Naive thymus-derived CD4-positive, alpha-beta T cell (primary cell): ENCODE measurements at places on chromosomes 11 and 22. TPM values are rescaled to one million over a fixed set of nuclear protein-coding genes. Genes with fewer than 3 reads are reported as not detected.

DNA sequence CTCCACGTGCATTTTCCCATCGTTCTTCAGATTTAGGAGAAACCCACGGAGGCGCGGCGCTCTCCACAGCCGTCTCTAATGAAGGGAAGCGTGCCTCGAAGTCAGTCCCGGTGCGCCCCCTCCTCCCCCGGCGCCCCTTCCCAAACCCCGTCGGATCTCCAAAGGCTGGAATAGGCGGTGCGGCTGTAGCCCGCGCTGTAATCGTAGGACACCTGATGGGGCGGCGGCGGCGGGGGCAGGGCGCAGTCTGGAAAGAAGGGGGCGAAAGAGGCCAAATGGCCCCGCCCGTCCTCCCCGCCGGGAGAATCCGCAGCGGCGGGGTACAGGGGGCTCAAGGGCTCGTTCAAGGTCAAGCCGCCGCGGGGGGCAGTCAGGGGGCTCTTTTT lies 1.3 kb downstream of the FAM181B start:
- no peak for DNase-seq

DNA sequence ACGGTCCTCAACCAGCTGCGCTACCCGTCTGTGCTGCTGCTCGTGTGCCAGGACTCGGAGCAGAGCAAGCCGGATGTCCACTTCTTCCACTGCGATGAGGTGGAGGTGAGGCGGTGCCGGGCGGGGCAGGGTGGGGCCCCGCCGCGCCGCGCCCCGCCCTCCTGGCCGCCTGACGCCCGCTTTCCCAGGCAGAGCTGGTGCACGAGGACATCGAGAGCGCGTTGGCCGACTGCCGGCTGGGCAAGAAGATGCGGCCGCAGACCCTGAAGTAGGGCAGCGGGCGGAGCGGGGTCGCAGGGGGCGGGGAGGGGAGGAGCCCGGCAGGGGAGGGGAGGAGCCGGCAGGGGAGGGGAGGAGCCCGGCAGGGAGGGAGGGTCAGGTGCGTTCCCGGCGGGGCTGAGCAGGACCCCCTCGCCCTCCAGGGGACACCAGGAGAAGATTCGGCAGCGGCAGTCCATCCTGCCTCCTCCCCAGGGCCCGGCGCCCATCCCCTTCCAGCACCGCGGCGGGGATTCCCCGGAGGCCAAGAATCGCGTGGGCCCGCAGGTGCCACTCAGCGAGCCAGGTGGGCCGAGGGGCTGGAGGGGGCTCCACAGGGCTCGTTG lies 14.7 kb downstream of the EPS8L2 start:
- peak; percentile 64 for DNase-seq

DNA sequence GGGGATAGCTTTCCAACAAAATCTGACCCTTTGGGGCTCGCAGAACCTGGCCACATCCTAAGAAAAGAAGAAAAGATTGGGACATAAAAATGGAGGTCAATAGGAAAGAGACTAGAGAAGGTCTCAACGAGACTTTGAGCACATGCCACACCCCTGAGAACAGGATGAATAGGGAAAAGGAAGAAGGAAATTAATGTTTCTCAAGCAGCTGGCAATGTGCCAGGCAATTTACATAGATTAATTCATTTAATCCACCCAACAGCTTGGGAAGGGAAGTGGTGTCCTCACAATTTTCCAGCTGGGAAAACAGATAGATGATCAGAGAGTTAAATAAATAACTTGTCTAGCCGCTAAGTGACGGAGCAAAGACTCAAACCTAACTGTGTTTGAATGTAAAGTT lies 50.7 kb downstream of the PAMR1 start:
- no peak for DNase-seq

GRCh38 chr11:87275176-87275575 lies 237.4 kb downstream of the TMEM135 start:
- no peak for DNase-seq

GRCh38 chr11:112966561-112966960 lies 5.3 kb downstream of the NCAM1 start:
- DNase-seq: no peak

DNA sequence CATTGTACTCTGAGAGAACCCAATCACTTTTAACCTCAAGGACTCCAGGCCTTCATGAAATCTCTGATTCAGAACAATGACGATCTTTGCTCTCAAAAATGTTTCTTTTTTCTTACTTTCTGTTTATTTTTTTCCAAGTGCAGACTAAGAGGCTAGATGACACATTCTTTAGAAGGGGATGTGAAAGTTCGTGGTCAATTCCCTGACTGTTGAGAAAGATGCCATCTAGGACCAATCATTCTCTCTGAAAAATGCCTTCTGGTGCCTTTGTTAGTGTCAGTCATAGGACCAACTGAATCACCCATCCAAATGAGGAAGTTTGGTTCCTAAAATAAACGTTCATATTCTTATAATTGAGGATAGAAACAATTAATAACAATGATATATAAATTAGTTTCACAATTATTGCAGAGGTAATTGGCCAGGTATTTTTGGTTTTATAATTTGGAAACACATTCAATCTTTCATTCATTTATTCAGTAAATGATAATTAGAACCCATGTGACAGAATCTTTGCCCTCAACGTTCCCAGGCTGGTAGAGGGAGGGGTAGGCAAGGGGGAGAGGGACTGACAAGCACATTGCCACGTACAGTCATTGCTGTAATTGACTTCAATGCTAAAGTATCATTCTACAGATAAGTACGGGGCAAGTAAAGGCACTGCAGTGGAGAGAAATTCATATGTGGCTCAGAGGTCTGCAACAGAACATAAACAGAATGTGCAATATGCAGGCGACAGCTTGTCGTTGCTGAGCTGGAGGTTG lies 333.4 kb upstream of the MPPED2 start:
- DNase-seq: no peak

GRCh38 chr22:38080850-38081635 lies 2.9 kb downstream of the SLC16A8 start:
- no peak for DNase-seq

DNA sequence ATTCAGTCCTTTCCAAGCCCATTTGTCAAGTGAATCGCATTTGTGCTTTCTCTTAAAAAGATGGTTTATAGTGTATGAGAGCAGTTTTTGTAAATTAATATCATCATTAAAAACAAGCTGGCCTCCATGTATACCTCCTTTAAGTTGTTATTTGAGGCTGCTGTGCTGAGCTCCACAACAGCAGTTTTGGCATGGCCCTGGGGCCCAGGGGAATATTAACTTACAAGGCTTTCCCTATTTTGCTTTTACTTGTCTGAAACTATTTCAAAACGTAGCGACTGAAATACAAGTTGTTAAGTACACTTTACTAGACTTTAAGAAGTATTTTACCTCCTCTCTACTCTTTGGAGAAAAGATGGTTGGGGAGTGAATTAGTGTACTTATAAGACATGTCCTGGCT lies 4.9 kb upstream of the BARX2 start:
- no peak for DNase-seq

- DNase-seq: no peak
Observed at GRCh38 chr11:74570266-74571061, 21.9 kb upstream of the POLD3 start.

DNA sequence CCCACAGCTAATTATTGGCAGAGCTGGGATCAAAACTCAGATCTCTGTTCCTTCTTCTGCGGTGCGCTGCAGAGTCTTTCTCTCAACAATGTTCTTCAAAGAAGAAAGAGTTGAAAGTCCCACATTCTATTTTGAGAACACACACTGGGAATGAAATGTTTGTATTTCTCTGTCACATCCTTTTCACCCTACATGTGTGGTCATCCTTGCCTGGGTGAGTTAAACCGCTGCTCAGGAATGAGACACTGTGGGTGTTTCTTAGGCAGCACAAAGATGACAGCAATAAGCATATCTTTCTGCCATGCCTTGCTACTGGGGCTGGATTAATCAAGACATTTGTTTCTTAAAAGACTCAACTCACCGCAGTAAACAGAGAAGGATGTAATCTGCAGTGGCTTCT lies 222.6 kb downstream of the LARGE1 start:
- DNase-seq: no peak

DNA sequence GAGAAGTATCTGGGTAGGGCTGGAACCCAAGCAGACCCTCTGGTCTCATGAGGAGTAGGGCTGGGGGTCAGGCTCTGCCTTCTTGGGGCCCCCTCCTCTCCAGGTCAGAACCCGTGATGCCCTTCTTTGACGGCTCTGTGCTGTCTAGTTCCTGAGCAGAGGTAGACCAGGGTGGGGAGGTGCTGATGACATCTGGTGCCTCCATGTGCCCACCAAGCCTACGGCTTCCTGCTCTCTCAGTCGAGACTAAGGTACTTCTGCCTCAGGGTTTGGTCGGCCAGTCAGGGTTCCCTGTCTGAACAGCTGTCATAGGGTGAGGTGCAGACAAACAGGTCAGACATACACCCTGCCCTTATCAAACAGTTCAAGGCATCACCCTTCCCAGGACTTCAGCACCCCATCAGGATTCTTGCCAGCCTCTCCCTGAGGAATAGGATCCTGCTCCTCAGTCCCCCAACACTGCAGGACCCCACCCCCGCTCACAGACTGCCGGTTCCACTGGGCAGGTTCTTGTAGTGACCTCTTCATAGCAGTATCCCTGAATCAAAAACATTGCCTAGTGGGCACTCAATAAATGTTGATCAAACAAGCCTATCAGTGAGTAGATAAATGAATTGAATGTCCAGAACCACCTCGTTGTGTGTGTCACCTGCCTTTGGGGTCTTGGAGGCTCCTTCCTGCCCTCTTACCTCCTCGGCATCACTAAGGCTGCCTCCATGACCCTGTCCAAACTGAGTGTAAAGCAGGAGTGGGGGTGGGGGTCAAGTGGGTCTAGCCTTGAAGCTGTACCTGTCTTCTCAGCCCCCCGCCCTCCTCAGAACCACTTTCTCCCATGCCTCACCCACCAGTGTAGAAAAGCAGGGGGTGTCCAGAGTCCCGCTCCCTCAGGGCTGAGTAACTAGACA lies 158.2 kb downstream of the BUD13 start:
- no peak for DNase-seq

- DNase-seq: no peak
Observed at GRCh38 chr11:1437500-1437899, 47.8 kb downstream of the BRSK2 start.

DNA sequence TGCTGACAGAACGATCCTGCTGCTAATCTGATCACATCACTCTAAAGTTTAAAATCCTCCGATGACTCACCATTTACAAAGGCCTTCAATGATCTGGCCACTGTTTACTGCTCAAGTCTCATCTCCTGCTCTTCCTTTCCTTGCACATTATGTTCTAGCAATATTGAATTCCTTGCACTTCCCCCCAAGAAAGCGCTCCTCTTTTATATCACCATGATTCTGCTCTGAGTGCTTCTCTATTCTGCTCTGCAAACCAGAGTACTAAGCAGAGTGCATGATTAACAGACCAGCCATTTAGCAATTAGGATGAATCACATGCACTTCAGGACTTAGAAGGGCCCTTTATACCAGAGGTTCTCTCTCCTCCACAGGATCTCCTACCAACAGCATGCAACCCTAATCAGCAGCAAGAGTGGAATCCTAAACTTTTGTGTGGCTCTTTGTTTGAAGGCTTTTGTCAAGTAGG lies 1122.8 kb upstream of the CCDC90B start:
- no peak for DNase-seq

GRCh38 chr22:40334899-40335298 lies 11.4 kb upstream of the ADSL start:
- DNase-seq: peak; percentile 82

- no peak for DNase-seq
Observed at GRCh38 chr11:61022311-61023085, 51.0 kb downstream of the CD6 start.

- DNase-seq: no peak
Observed at GRCh38 chr22:39524753-39525657, 4.6 kb downstream of the ATF4 start.

DNA sequence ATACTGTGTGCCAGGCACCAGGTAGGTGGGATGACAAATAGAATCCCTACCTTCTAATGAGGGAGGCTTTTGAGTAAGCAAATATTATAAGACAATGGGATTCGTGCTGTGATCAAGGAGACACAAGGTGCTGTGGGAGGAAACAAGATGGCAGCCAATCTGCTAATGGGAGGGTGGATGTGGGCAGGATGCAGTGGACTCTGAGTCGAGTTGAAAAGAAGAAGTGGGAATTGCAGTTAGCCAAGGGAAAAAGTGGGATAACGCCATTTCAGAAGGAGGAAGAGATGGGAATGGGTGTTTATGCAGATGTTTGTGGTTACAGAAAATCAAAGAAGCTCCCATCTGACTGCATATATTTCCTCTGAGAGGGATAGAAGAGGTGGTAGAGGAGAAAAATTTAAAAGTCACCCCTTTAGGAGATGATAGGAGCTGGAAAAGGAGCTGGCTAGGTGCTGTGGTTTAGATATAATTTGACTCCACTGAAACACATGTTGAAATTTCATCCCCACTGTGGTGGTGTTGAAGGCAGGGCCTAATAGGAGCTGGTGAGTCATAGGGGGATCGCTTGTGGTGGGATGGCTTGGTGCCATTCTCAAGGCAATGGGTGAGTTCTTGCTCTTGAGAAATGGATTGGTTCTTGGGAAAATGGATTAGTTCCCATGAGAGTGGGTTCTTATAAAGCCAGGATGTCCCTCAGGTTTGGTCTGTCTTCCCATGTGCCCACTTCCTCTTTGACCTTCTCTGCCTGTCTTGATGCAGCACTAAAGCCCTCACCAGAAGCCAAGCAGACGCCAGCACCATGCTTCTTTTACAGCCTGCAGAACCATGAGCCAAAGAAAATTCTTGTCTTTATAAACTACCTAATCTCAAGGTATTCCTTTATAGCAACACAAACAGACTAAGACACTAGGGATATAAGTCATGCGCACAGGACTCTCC lies 30.0 kb upstream of the POU2AF1 start:
- no peak for DNase-seq

DNA sequence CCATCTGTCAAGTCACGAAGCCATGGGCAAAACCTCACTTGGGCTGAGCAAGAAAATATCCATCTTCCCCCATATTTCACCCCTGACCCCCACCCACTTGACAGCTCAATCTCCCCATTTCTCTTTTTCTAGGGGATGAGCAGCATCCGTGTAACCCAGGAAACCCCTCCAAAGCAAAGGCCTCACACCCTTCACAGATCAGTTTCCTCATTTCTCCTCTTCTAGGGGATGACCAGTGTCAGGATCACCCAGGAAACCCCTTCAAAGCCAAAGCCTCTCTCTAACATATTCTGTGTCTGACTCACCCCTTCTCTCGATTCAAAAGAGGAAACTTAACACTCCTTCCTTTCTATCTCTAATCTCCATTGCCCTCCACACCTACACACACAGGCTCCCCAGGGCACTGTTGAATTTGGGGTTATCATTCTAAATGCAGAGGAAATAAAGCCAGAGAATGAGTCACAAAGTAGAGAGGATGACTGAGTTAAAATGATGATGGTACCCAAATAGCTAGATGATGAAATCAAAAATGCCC lies 439.7 kb downstream of the BUD13 start:
- DNase-seq: no peak

MYO18B gene
- total RNA-seq: 0.89 and 0.97 TPM in 2 replicates

SPON1 gene
- 20.8 TPM for total RNA-seq

RPL3 gene
- total RNA-seq: 3,848 TPM

SDHD gene
- 73.8 TPM for total RNA-seq

TMEM80 gene
- 29.4 TPM for total RNA-seq

RRM1 gene
- 45.9 TPM for total RNA-seq

FGF3 gene
- total RNA-seq: not detected in 2 replicates

DEPDC7 gene
- 1.2 TPM for total RNA-seq

TAF6L gene
- 32.9 TPM for total RNA-seq

SYCE3 gene
- total RNA-seq: not detected in 2 replicates

APOA4 gene
- total RNA-seq: not detected
